ENCODE measurements at places on chromosomes 7 and 10.

DNA sequence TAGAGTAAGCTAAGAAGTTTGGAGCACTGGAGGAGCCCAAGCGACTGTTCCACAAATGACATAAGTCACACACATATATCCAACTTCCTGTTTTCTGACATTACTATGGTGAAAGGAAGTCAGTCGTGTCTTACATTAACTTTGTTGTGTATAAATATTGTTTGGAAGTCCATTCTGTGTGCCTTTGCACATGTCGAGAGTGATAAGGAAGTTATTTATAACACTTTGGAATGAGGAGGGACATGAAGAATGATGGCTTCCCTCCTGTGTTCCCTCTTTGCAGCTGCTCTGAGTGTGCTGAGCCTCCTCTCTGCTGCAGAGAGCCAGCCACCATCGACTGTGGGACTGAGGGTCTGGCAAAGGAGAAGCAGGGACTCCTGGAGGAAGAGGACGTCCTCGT, 40.4 kb upstream of the MGMT start:
- no peak for DNase-seq

DNA sequence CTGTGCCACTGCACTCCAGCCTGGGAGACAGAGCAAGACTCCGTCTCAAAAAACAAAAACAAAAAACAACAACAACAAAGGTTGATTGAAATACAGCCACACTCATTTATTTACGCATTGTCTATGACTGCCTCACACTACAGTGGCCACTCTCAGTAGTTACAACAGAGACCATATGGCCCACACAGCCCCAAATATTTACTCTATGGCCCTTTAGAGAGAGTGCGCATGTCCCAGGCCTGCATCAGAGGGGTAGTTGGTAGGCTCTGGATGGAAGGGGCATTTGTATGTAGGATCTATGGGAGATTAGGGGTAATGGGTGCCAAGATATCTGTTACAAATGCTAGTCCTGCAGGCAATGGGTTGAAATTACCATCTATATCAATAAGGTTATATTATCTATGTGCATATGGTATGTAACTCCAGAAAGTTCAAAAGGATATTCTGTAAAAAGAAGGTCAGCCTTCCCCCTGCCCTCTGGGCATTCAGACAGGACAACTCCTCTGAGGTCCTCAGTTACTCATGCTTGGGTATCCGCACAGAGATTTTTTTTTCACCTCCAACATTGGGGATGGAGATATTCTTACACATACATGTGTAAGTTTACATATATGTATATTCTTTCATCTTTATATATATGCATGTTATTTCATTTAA, 56.3 kb downstream of the DENND2A start:
- no peak for DNase-seq

GRCh38 chr10:21196822-21197395, 299.8 kb upstream of the NEBL start:
- DNase-seq = no peak

DNA sequence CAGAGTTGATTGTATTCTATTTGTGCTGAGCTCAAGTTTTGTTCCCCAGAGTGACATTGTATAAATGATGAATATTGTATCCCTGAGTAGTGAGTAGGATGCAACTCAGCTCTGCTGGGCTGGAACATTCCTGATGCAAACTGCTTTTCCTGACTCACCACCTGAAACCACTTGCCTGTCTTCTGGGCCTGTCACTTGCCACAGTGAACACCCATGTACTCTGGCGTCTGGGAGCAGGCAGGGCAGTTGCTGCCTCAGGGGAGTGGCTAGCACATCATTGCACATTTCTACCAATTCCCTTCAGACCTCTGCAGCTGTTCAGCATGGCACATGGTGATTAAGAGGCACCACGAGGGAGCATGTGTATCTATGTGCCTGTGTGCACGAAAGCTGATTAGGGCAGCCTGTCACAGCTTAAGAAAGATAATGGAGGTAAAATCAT, 157.3 kb downstream of the SND1 start:
- DNase-seq = no peak

DNA sequence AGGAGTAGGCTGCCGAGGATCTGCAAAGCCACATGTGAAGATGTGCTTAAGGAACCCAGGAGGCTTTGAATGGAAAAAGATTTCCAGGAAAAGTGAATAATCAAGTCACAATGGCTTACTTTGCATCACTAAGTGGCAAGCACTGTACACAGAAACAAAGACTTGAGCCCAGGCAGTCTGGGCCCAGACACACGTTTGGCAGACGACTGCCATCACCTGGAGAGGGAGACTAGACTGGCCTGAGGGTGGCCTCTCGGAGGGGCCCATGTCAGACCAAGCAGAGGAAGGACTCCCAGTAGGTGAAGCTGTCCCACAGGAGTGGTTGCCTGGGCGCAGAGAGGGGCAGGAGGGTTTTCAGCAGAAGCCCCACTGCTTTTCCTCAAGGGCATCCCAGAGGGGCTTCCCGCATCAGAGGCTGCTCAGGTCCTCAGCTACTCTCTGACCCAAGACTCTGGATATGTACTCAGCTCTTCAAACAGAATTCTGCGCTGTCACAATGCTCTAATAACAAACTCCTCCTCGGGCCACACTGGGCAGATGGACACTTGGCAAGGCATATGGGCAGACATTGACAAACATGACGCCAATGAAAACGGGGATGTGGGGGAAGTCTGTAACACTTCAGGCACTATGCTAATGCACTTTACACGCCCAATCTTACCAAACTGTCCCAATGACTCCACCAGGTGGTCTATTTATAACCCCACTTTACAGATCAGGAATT, 27.9 kb upstream of the FRAT2 start:
- DNase-seq = no peak

DNA sequence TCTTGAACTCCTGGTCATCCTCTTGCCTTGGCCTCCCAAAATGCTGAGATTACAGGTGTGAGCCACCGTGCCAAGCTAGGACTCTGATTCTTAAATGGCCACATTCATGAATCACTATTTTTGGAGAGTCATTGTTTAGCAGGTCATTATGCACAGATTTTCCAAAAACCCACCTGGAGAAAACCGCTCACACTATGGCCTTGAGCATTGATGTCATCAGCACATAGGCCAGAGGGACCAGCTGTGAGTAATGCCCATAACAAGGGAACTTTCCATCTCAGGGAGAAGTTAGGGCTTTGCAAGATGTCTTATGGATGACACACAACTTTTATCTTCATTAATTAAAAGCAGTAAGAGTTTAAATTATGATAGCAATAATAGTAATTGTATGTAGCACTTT, 86.4 kb upstream of the KIF5B start:
- no peak for DNase-seq

DNA sequence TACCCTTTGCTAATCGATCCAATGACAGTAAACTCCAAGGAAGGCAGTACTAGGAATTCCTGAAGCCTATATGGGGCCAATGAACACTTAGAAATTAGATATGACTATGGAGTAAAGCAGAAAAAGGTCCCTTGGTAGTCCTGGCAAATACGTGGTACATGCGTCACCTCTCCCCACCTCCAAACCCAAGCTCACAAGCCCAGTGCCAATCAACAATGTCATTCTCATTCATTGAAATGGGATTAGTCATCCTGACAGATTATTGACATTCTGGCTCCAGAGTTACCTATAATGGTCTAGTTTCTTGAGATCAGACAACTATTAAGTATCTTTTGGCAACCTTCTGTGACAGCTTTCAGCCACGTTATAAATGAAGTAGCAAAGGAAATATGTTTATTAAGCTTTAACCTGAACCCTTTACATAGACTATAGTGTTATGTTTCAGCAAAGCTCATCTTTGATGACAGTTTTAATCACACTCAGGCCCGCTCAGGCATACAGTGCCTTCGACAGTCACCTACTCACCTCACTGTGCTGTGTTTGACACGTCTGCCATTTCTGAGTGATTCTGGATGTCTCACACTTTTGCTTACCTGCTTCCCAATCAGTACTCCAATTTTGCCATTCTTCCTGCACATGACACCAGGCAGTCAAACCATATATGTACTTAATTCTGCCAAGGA, 69.6 kb upstream of the ADO start:
- no peak for DNase-seq

DNA sequence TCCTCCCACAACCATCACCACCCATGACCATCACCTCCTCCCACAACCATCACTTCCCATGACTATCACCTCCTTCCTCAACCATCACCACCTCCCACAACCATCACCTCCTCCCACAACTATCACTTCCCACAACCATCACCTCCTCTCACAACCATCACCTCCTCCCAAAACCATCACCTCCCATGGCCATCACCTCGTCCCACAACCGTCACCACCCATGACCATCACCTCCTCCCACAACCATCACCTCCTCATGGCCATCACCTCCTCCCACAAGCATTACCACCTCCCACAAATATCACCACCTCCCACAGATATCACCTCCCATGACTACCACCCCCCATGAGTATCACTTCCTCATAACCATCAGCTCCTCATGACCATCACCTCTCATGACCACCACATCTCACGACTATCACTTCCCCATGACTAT, 52.2 kb downstream of the PDGFA start:
- DNase-seq = no peak

DNA sequence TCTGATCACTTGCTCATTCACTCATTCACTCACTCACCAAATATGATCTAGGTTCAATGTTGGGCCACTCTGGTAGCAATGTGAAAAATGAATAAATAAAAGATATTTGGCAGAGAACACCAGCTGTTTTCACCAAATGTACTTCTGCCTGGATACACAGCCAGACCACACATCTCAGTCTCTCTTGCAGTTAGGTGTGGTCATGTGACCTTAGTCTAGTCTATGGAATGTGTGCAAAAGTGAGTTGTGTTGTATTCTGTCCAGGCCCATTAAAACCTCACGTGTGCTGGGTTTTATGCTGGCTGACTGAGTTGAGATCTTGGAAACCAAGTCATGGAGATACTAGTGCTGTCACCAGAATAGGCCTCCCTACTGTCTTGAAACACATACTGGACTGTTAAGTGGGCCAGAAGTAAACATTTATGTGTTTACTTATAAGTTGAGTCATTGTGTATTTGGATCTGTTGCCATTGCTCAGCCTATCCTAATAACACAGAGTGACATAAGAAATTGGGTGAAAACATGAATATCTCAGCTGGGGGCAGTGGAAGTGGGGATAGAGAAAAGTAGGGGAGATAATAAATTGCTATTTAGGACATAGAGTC, 145.5 kb downstream of the PTEN start:
- DNase-seq = no peak

DNA sequence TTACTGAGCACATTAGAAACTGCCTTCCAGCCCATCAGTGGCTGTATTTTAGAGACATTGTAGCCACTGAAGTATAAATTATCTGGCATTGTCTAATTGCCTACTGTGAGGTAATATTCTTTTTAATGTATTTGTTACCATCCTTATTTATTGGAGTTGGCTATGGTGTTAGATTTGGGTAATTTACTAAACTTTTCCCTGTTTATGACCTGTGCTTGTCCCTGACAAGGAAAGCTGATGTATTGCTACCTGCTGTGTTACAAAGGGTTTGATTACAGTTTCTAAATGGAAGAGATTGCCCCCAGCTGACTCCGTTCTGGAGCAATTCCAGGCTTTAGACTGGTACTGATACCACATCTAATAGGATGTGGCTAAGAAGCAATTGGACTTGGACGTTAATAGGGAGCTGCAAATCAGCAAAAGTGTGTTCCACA, 12.3 kb upstream of the ASCC1 start:
- DNase-seq = no peak

- DNase-seq = no peak
Measured at GRCh38 chr7:1580422-1581030, 10.7 kb upstream of the PSMG3 start.

DNA sequence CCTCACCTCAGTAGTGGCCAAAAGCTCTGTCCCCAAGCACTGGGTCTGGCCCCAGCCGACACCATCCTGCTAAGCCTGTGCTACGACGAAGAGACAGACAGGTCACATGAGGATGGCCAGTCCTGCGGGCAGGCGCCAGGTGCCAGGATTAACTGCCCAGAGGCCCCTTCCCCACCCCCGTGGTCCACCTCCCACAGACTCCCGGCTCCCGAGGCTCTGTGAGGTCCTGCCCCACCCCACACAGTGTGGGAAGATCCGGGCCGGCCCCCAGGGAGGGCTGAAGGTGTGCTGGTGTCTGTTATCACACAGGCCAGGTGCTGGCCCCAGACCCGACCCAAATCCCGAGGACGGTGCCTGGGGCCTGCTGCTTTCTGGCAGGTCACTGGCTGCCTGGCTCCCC, 27.2 kb downstream of the CYP2W1 start:
- no peak for DNase-seq

- DNase-seq = peak; percentile 43
Measured at GRCh38 chr10:46539596-46540411, 16.7 kb downstream of the GPRIN2 start.

- no peak for DNase-seq
Measured at GRCh38 chr10:49055221-49055849, 60.0 kb downstream of the VSTM4 start.

DNA sequence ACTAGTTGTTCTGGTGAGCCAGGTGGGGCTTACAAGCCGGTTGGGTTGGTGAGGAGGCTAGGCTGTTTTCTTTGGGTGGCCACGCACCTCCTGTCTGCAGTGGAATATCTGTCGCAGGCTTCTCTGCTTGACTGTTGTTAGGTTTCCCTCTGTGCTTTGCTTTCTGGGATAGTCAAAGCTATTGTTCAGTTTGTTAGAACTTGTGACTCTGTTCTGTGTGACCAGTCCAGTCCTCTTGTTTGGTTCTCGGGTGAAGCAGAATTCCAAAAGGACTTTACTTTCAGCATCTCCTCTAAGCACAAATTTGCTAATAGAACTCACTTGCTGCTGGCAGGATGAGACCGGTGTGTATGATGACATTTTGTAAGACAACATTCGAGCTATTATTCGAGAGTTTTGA, 105.3 kb downstream of the CREB5 start:
- no peak for DNase-seq

GRCh38 chr7:41540601-41541000, 162.3 kb downstream of the INHBA start:
- DNase-seq = no peak

GRCh38 chr10:29583674-29584073, 51.1 kb downstream of the SVIL start:
- DNase-seq = no peak

DNA sequence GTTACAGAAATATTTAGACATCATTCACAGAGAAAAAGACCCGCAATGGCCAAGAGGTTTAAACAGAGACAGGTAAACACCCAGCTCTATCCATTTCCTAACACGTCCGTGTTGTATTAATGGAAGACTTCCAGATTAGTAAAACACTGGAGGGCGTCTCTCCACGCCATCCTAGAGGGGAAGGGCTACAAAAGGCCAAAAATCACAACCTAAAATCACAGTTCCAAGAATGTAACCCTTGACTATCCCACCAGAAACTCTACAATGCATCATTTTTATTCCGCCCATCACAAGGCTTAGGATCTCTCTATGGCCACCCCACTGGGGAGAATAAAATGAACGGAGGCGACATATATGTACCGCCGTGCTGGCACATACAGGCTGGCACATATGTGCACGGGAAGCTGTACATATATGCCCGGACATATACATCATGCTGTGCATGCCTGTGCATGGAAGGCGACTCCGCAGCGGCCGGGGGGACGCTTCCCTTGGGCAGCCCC, 734 bp downstream of the PCLO start:
- DNase-seq = no peak

GRCh38 chr7:129684777-129685176, 73.3 kb downstream of the NRF1 start:
- no peak for DNase-seq

- DNase-seq = peak; percentile 88
Measured at GRCh38 chr7:100221231-100221718, 1.5 kb downstream of the PVRIG start.

Measured in activated CD8-positive, alpha-beta memory T cell treated with anti-CD3 and anti-CD28 coated beads, Interleukin-2, amount 50 U/mL, for 48 hours (primary cell).